ENCODE measurements at places on chromosomes 3 and 15.
A peak's percentile ranks its signal among the peaks of the same experiment; 100 is the strongest.

DNA sequence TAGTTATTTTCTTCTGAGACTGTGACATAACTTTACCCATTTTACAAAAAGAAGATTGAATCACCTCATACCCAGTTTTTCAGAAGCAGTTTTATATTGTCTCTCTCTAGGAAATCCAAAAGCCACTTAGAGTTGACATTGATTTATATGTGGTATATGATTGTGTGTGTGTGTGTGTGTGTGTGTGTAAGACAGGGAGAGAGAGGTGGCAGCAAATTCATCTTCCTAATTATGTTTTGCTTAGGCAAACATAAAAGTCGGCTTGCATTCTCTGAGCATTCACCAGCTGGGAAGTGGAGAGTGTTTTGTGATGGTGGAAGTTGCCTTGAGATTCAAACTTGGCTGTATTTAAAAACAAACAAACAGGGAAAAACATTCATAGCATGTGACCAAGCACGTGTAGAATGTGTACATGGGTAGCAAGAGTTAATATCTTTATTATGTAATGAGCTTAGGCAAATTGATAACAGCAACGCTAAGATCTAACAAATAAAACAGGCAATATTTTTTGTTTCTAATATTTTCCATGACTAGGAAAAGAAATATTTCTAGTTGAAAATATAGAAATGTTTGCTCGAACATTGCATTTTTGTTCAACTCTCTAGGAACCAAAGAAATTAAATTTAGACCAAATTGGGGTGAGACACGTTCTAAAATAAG is 64.4 kb upstream of the IGF1R start:
- no peak for DNase-seq

GRCh38 chr3:4245671-4246070 is 57.5 kb upstream of the SETMAR start:
- no peak for DNase-seq

DNA sequence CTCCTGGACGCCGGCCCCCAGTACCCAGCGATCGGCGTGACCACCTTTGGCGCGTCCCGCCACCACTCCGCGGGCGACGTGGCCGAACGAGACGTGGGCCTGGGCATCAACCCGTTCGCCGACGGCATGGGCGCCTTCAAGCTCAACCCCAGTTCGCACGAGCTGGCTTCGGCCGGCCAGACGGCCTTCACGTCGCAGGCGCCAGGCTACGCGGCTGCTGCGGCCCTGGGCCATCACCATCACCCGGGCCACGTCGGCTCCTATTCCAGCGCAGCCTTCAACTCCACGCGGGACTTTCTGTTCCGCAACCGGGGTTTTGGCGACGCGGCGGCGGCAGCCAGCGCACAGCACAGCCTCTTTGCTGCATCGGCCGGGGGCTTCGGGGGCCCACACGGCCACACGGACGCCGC is 956 bp downstream of the ZIC1 start:
- DNase-seq = no peak

- DNase-seq = no peak
Observed at GRCh38 chr3:72380193-72380592, 468.1 kb downstream of the SHQ1 start.

GRCh38 chr3:73332558-73332957 is 271.1 kb downstream of the EBLN2 start:
- DNase-seq = no peak

- no peak for DNase-seq
Observed at GRCh38 chr3:182046166-182046764, 334.5 kb downstream of the SOX2 start.

- no peak for DNase-seq
Observed at GRCh38 chr3:137714551-137714950, 49.6 kb upstream of the SOX14 start.

DNA sequence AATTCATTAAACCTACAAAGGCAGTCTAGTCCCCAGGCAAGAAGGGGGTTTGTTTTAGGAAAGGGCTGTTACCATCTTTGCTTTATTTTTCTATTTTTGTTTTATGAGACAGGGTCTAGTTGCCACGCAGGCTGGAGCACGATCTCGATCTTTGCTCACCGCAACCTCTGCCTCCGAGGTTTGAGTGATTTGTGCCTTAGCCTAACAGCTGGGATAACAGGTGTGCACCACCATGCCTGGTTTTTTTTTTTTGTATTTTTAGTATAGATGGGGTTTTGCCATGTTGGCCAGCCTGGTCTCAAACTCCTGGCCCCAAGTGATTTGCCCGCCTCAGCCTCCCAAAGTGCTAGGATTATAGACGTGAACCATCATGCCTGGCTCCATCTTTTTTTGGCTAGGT is 4.9 kb downstream of the HIGD1A start:
- DNase-seq = no peak

GRCh38 chr3:140243575-140243974 is 308.6 kb downstream of the CLSTN2 start:
- DNase-seq = no peak

DNA sequence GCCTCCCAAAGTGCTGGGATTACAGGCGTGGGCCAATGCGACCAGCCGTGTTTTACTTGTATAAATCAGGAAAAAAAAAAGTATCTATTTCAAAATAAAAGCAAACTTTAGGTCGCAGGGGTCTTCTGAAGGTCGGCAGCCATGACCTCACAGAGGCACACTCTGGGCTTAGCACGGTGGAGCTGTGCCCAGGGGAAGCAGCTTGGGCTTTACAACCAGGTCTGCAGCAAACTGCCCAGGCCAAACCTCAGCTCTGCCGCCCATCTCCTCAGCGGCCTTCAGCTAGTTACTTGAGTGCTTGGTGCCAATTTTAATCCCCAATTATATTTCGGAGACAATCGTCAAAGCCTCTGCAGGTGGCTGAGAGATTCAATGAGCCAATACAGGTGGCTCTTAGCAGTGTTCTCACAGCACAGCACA is 30.1 kb downstream of the ZDHHC19 start:
- no peak for DNase-seq

DNA sequence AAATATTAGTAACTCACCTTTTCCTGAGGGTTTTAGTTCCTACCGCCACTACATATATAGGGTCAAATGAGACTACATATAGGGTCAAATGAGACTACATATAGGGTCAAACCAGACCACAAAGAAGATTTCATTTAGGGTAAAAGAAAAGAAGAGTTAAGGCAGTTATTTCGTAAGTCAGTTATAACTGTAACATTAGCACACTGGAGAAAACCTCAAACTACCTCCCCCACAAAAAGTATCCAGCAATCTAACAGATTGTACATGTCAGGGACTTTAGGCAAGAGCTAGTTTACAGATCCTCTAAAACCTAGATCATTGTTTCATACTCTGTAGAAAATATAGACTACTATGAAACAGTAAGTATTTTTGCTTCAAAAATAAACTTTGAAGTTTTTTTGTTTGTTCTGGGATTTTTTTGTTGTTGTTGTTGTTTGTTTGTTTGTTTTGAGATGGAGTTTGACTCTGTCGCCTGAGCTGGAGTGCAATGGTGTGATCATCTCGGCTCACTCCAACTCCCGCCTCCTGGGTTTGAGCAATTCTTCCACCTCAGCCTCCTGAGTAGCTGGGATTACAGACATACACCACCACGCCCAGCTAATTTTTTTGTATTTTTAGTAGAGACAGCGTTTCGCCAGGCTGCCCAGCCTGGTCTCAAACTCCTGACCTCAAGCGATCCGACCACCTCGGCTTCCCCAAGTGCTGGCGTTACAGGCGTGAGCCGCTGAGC is 92.4 kb upstream of the CGNL1 start:
- DNase-seq = no peak

DNA sequence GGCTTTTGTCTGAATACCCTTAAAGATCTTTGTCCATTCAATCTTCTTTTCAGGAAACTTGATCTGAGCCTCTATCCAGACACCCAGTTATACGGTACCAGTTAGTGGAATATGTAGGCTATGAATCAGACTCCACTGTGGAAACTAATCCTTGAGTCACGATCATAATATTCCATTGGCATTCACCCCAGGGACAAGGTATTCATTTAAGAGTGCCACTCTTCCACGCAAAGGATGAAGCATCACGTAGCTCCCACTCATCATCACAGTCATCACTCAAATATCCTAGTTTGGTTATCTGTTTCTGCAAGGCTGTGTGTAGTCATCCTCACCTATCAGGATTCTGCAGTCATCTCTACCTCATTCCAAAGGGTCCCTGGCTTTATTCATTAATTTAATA is 85.6 kb downstream of the NEDD4 start:
- DNase-seq = no peak

DNA sequence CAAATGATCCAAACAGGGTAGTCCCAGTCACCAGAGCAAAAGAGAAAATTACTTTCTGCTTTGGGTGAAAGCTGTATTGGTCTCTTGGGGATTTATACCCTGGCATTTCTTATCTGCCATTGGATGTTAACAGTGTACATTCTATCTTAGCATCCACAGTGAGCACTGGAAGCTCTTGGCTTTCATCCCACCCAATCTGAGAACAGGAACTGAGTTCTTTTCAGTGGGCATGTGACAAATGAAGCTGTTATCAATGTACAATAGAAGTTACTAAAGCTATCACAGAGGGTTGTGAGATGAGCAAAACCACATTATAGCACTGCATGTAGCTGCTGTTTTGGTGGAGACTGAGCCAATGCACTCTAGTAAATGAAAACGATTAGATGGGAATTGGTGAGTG is 300.7 kb downstream of the TUSC7 start:
- no peak for DNase-seq

DNA sequence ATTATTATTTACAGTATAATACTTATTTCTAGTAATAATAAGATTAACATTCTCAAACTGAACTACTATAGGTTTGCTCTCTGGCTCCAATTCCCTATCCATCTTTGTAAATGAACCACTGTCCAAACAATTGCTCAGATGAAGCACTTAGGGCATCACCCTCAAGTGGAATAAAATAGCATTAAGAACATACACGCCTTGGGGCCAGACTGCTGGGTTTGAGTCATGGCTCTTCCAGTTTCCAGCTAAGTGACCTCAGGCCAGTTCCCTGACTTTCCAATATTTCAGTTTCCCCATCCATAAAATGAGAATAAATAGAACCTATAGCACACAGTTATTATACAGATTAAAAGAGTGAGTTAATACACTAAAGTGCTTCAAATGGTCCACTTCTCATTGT is 507.2 kb downstream of the MAGI1 start:
- DNase-seq = no peak

DNA sequence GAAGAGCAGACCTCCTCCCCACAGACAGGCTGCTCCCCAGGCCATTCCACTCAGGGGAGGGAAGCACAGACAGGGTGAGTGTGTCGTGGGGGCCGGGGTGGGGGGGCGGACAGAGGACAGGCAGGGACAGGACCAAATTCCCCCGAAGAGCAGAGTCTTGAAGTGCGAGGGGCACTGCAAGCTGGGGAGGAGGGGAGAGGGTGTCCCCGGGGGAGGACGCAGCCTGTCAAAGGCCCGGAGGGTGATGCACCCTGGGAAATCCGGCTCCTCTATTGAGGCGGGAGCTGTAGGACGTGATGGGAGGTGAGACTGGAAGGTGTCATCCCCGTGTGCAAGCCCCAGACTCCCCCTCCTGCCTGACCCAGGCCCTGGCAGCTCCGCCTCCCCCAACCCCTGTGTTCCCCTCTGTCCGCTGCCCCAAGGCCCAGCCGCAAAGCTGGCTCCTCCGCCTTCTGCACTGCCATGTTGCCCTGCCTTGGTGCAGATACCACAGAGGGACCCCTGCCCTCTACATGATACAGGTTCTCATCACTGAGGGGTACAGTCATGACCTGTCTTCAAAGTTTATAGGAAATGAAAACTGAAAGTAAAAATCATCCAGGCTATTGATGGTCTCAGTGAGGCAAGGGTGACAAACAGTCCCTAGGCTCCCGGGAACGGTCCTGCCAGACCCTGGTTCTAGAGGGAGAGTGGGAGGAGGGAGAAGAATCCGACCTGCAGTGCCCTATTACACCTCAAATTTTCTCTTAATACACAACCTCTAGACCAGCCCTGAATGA is 76.3 kb upstream of the IQSEC1 start:
- no peak for DNase-seq

DNA sequence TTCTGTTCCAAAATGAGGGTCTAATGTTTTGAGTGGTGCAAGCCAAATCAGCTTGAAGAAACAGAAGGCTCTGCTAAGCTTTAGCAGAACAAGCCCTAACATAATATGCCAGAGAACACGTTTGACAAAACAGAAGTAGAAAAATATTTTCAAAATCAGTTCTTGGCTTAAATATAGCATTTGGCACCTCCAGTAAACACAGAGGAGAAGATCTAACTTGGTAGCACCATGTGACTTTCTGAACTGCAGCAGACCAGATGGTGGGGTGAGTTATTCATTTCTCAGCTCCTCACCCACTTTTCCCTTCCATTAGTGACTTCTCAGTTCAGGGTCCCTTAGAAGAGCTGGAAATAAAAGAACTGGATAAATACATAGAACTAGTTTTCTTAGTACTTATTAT is 395.8 kb downstream of the MAGI1 start:
- DNase-seq = peak; percentile 27

DNA sequence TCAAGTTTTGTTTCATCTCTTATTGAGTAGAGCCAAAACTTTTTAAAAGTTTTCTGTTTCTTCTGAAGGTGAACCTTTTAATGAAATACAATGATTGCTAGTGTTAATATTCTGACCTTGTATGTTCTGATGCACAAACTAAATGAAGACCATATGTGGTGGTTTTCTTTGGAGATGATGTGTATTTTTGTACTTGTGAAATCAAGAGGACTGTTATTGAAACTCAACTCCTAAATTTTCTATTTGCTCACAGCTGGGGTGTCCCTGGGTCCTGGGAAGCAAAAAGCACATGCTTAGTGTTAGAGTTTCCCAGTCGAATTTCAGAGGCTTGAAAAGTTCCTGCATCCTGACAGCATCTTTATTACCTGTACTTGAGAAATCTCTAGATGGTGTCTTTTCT is 1185.8 kb upstream of the ALCAM start:
- no peak for DNase-seq

- no peak for DNase-seq
Observed at GRCh38 chr15:40436116-40436891, 4.4 kb upstream of the BAHD1 start.

DNA sequence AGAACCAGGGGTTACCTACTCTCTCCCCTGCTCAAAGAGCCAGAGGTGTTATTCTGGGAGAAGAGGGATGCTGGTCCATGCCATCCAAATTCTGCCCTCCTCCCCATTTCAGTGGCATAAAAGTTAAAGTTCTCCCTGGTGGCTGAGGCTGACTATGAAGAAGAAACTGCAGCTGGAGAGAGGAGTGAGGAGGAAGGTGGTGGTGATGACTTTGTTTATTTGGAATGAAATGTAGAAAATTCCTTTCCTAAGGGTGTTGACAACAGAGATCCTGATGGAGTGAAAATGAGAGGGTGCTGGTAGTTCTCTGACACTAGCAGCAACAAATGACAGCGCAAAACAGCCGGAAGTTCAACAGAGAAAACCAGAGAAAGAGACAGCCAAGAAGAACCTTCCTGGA is 100.4 kb downstream of the PCCB start:
- DNase-seq = no peak

DNA sequence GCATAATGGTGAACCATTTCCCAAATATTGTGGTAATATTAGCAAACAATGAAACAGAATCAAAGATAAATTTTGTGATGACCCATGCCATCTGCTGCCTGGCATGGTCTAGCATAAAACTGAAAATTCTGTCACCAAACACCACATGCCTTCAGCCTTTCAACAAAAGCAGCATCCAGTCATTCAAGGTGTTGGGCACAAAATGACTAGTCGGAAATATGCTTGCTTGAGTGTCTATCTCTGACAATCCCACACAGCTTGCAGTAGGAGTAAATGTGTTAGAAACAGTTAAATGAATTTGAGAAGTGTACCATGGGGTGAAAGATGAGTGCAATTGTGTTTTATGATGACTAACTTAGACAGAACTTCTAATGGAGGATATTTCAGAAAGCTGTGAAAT is 61.7 kb upstream of the CDIN1 start:
- no peak for DNase-seq

- no peak for DNase-seq
Observed at GRCh38 chr15:78193731-78194567, 40.4 kb downstream of the ACSBG1 start.

All from occipital lobe (tissue), 3 donors.